Activated CD4-positive, alpha-beta T cell treated with anti-CD3 and anti-CD28 coated beads for 48 hours (primary cell): ENCODE measurements at places on chromosomes 13 and 19.

DNA sequence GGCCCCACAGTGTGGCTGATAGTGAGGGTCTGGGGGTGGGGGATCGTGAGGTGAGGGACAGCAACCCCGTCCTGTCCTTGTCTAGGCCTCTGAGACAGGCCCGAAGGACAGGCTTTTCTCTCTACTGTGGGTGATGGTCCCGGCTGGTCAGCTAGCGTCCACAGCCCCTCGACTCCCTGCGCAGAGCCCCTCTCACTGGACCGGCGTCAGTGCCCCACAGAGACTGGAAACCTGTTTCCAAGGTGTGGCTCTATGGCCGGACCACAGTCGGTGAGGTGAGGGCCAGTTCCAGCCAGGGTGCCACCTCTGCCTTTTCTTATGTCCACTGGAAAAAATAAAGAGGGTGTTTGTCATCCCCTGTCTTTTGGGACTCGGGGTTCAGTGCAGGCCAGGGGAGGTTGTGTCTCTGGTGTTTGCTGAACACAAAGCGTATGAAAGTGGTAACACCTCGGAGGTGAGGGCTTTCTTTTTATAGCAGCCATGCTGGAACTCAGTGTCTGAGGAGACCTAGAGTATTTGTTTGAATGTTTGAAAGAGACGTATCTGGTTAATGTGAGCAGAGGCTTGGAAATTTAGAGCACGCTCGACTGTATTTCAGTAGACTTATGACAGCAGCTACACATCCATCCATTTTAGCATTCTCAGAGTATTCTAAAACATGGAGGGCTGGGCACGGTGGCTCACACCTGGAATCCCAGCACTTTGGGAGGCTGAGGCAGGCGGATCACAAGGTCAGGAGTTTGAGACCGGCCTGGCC, 22.8 kb downstream of the ATP11A start:
- DNase-seq = no peak

DNA sequence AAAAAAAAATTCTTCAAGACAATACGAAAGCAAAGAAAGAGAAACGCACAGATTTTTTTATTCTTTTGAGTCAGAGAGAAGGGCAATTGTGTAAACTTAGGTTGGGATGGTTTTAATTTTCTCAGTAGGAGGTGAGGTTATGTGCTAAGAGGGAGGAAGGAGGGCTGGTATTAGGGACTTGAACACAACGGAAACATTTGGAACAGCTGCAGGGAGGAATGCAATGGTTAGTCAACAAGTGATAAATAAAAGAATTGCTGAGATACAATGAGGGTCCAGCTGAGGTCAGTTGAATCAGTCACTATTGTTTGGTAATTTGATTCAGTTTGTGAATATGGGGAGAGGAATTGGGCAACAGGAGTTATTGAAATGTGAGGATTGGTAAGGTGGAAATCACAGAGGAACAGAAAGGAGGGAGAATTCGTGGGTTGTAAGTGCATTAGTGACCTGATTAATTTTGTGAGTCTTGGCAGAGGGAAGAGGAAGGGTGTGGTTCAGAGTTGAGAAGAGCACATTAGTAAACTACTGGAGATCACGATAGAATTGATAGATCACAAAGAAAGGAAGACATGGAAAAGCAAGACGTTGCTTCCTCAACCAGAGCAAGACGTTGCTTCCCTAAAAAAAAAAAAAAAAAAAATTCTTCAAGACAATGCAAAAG, 499.5 kb upstream of the SPRY2 start:
- DNase-seq = no peak

DNA sequence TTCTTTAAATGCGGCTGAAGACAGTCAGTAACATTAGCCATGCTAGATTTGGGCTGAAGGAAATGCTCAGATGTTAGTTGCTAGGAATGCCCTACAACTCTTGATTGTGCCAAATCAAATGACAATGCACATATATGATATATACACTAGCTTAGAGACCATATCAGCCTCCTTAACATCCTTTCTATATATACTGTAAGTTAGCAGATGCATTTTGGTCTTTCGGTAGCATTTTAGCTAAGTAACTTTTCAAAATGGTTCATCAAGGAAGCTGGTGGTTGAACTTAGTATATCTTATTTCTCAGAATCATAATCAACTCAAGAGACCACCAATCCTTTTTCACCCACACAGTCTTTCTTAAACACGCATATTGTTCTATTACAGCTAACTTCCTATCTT, 14.1 kb upstream of the ENOX1 start:
- no peak for DNase-seq

DNA sequence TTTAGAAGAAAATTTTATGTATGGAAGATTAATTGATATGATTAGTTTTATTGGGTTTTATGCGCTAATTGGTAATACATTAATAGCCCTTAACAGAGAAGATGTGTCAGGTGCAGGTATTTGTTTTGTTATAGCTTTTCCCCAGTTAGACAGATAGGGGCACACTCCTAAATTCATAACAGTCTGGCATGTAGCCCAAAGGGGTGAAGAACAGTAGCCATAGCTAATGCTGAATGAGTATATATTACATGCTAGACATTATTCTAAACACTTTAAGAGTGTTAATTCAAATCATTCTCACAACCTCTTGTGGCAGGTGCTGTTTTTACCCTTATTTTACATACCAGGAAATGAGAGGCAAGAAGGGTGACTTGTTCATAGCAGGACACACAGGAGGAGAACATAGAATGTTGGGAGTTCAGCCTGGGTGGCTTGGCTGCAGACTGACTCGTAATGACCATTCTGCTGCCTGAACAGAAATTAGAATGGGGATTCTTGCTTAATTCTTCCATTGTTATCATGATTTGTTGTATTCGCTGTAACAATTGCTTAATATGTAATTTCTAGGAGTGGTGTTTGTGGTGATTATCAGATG, 20.1 kb downstream of the PCCA start:
- DNase-seq = no peak

DNA sequence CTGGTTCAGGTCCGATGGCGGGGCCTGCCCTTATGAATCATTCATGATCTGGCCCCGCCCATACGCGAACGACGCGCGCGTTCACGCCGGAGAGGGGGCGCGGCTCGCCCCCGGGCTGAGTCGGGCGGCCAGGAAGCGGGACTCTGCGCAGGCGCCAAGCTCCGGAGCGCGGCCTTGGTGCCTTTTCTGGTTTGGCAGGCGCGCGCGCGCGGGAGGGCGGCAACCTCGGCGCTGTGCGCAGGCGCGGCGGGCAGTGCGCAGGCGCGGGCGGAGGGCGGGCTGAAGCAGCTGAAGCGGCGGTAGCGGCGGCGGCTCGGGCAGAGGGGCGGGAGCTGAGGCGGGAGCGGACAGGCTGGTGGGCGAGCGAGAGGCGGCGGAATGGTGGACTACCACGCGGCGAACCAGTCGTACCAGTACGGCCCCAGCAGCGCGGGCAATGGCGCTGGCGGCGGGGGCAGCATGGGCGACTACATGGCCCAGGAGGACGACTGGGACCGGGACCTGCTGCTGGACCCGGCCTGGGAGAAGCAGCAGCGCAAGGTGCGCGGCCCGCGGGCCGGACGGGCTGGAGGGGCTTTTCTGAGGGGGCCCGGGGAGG, at the start of gene ACTN4:
ACTN4 (plus strand) TSS at position 282 of the 598 bp plus-strand sequence; CDS start at position 379, 97 bp downstream.
- DNase-seq = peak; percentile 100

- DNase-seq = peak; percentile 4
Measured at GRCh38 chr13:43664700-43665191, 122.0 kb downstream of the ENOX1 start.

DNA sequence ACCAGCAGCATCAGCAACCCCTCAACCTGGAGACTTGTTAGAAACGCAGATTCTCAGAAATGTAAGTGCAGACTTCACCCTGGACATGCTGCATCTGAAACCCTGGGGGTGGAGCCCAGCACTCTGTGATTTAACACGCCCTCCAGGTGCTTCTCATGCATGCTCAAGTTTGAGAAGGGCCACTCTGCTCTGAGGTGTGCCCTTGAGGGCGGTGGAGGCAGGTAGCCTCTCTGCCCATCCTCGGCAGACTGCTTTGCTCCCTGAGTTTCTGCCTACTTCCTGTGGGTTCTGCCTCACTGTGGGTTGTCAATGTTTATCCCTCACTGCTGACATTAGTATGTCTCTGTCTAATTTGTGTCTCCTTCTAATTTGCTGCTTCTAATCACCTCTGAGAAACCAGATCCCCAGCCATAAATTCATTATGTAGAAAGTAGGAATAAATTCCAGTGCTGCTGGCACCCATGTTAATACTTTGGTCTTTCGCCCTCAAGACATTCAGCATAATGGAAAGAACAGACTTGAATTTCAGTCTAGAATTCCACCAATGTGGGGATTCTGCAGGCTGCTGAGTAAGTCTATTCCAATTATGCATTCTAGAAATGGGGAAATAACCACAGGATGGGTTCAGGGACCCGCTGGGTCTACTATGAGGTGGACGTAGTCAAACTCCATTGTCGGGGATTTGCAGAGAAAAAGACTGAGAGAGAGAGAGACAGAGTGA, 51.3 kb upstream of the CYSLTR2 start:
- DNase-seq = no peak

DNA sequence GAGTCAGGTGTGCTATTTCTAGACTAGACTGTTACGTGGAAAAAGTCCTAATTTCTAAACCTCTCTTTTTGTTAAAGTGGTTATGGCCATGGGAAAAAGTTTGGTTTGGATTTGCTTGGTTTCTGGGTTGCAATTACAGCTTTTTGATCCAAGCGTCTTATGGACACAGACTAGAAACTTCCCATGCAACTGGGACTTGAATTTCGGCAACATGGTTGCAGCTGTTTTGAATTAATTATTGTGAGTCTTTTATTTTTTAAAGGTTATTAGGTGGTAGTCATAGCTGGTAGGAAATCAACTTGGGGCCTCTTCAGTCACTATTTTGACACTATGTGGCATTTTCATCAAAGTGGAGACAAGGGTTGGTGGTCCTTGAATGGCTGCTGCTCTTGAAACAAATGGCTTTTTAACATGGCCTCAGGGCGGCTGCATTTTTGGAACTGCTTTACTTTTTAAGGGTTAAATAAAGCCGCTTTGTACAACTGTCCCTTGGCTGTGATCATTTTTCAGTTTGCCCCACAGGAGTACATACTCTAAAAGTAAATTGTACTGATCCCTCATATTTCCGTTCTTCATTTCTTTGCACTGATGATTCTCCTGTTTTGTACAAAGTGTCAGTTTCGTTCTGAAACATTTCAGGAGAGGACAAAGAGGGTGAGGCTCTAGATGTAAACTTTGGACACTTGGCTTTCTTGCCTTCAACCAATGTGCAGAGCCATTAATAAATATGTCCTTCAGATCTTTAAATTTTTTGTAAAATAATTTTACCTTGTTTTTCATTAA, 15.9 kb downstream of the HNRNPM start:
- no peak for DNase-seq

DNA sequence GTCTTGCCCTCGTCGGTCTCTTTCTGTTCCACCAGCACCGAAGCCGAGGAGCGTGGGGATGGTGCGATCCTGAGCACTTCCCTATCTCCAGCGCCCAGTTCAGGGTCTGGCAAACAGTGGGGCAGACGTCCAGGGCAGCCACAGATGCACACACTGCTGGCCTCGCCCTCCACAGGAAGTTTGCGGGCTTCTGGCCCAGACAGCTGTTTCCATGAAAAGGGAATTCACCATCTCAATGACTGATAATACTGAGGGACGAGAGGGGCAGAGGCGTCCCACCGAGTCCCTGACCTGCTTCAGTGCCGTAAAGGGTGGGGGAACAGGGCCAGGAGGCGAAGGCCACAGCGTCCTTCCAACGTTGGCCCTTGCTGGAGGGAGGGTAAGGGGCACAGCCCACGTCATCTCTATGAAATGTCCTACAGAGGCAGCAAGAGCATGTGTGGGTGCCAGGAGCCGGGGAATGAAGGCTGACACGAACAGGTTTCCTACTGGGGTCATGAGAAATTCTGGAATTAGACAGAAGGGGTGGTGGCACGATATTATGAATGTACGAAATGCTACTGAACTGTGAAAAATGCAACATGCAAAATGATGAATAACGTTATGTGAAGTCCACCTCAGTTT, 19.5 kb downstream of the SHC2 start:
- DNase-seq = no peak

DNA sequence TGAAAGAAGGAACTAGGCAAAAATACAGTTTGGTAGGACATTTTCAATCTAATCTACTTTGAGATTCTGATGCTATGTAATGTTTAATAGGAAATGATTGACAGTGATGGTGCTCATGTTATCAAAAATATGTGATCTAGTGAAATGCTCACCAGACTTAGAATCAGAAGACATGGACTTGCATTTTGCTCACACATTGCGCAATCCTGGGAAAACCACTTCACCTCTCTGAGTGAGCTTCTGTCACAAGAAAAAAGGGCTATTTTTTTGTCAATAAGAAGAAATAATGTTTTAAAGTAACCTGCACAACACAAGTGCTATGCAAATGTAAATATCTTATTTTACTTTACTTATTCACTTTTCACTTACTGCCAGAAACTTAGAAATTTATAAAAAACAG, 380.9 kb upstream of the HTR2A start:
- no peak for DNase-seq

- DNase-seq = peak; percentile 12
Measured at GRCh38 chr19:41862445-41862986, 2.5 kb downstream of the RPS19 start.

DNA sequence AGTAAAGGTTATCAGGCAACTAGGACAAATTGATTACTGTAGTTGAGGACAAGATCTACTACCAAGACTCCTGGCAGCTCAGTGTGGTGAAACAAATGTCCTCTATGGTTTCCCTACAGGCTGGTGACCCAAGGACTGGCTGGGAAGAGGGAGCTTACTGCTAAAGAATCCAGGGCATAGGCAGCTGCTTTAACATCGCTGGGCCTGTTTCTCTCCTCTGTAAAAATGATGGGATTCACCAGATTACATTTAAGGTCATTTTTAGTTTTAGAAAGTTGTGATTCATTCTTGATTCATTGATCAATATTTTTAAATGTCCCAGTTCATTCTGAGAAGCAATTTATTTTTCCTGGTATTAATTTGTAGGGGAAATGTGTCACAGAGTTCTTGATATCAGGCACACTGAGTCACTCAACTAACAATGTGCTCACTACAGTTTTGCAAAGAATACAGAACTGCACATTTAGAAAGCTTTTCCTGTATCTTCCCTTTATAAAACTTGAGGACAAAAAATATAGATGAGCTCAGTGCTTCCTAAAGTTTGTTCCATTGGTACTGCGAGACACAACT, 19.6 kb upstream of the FAM124A start:
- no peak for DNase-seq

DNA sequence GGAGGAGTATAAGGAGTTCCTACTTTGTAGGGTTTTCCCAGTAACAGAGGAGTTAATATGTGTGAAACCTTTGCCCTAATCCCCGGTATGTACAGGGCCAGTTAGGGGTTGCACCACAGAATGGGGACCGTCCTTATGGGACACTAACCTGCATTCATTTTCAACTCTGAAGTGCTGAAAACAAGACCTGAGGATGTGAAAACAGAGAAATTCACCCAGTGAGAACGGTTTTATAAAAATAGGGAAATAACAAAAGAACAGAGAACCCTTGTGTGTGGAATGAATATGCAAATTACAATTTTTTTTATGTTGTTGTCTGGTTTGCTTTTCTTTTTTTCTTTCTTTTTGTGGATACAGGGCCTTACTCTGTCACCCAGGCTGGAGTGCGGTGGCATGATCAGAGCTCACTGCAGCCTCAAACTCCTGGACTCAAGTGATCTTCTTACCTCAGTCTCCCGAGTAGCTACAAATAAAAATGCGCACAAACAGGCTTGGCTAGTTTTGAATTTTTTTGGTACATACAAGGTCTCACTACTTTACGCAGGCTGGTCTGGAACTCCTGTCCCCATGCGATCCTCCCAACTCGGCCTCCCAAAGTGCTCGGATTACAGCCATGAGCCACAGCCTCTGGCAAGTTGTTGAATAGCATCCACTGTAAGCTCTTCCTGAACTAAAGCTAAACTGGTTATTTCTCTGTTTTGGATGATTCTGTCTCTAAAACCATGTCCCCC, 10.6 kb downstream of the CLC start:
- DNase-seq = no peak

GRCh38 chr13:112885782-112886268, 83.2 kb upstream of the MCF2L start:
- DNase-seq = no peak
